ENCODE measurements at places on chromosomes 11 and 22.

GRCh38 chr11:65525546-65526480, 930 bp downstream of the SCYL1 start:
- DNase-seq, result no peak

DNA sequence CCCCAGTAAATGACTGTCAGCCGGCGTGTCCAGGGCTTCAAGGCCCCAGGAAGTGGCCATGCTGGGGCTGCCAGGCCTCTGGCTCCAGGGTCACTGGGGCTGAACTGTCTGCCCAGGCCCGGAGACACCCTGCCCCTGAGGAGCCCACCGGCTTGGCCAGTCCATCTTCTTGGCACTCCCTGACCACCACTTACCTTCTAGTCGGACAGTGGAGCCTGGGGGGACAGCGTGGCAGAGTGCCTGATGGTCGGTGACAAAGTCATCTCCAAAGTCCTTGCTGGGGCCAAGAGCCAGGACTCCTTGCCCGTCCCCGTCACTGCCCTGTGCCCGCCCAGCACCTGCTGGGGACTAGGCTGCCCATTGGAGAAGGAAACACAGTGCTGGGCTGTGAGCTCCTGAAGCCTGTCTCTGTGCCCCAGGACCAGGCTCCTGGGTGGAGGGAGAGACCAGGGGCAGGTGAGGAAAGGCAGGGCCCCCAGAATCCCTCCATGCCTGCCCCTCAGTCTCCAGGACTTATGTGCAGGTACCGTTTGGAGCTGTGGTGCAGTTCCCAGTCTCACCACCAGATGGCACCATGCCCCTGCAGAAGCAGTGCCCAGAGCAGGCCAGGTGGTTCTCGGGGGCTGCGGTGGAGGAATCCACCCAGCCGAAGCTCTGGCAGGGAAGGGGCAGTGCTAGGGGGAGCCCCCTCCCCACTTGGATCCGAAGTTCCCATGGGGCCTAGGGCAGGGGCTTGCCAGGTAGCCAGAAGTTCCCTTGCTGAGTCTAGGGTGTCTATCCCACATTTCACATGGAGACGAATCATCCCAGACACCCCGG, 6.0 kb upstream of the CCDC188 start:
- DNase-seq, result no peak

GRCh38 chr11:105032495-105032894, 2.4 kb downstream of the CASP1 start:
- DNase-seq, result no peak

DNA sequence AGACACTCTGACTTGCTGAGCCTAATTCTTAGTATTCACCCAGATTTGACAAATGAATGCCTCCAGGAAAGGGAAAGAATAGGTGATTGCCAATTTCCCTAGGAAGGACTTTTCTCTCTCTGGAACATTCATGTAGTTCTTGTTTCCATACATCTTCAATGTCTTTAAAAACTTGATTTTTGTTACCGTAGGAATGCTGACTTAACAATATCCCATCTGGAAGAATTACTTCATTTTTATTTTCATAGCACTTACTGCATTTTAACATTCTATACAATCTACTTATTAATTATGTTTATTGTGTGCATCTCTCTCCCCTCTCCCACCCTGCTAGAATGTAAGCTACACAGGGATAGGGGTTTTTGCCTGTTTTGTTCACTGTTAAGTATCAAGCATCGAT, 66.6 kb downstream of the SLC5A12 start:
- no peak for DNase-seq

DNA sequence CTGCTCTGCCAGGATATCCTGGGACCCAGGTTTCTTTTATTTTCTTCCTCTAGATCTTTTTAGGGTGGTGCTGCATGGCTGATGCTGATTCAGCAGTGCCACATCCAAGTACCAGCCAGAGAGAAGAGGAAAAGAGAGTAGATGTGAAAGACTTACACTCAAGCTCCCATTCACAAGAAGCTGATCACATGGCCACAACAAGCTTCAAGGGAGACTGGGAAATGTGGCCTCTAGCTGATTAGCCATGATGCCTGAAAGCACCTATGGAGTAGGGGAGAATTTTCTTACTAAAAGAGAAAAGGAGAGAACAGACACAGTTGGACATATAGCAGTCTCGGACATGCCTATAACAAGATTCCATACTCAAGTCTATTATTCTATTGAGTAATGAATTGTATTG, 34.4 kb upstream of the FJX1 start:
- no peak for DNase-seq

DNA sequence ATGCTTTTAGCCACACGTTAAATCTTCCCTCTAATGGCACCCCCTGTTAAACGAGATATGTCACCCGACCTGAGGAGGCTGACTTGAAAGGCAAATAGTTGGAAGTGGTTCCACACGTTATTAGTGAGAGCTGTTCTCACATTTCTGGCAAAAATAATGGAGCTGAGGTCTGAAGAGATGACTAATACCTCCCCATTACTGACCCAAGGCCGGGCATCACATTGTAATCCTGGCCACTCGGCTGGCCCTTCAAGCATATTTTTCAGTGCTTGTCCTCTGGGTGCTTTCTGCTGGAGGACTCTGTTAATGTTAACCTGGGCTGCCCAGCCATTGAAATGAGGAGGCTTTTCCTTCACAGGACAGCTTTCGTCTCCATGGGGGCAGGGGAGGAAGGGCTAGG, 260.0 kb upstream of the CADM1 start:
- no peak for DNase-seq

- peak; percentile 44 for DNase-seq
Observed at GRCh38 chr11:115924744-115925567, 420.7 kb upstream of the CADM1 start.

- no peak for DNase-seq
Observed at GRCh38 chr22:19666673-19667593, 47.4 kb upstream of the SEPTIN5 start.

- no peak for DNase-seq
Observed at GRCh38 chr11:122089111-122089510, 26.9 kb downstream of the BLID start.

DNA sequence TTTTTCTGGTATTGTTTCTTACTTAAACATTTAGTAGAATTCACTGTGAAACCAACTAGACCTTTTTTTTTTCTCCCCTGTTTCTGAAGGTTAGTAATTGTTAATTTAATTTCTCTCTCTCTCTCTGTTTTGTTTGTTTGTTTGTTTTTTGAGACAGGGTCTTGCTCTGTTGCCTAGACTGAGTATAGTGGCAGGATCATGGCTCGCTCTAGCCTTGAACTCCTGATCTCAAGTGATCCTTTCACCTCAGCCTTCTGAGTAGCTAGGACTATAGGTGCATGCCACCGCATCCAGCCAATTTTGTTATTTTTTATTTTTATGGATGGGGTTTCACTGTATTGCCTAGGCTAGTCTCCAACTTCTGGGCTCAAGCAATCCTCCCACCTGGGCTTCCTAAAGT, 165.0 kb downstream of the UVRAG start:
- no peak for DNase-seq

DNA sequence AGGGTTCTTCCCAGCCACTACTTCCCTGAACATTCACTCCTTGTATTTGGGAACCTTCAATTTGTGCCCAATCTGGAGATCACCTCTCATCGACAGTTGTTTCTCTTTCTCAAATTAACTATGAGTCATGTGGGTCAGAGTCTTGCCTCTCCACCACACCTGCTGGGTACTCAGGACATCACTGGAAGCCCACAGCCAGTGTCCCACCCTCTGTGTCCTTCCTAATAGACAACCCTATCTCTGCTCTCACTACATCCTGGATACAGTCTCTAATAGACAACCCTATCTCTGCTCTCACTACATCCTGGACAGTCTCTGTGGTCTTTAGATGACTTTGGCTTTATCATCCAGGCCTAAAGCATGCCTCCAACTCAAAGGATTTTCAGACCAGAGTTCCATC, 70.1 kb downstream of the ARL14EP start:
- DNase-seq, result no peak

GRCh38 chr11:19988598-19988997, 171.7 kb downstream of the DBX1 start:
- DNase-seq, result no peak

DNA sequence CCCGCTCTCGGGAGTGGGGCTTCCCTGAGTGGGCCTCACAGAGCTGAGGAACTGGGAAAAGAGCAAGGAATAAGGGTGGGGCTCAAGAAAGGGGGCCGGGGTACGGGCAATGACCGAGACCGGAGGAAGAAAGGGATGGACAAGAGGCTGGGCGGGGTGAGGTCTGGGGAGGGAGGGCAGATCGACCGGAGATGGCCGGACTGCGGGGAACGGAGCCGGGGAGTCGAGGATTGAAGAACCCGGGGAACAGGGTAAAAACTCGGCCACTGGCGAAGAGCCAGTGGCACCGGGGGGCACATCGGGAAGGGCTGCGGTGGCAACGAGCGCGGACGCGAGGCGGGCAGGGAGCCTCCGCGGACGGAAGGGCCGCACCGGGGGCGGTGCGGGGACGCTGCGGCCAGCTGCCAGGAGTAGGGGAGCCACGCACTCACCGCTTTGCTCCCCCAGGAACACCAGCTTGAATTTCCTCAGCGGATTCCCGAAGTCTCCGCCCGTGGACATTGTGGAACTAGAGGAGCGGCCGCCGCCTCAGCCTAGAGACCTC, 667 bp downstream of the RAB6A start:
- DNase-seq, result no peak

DNA sequence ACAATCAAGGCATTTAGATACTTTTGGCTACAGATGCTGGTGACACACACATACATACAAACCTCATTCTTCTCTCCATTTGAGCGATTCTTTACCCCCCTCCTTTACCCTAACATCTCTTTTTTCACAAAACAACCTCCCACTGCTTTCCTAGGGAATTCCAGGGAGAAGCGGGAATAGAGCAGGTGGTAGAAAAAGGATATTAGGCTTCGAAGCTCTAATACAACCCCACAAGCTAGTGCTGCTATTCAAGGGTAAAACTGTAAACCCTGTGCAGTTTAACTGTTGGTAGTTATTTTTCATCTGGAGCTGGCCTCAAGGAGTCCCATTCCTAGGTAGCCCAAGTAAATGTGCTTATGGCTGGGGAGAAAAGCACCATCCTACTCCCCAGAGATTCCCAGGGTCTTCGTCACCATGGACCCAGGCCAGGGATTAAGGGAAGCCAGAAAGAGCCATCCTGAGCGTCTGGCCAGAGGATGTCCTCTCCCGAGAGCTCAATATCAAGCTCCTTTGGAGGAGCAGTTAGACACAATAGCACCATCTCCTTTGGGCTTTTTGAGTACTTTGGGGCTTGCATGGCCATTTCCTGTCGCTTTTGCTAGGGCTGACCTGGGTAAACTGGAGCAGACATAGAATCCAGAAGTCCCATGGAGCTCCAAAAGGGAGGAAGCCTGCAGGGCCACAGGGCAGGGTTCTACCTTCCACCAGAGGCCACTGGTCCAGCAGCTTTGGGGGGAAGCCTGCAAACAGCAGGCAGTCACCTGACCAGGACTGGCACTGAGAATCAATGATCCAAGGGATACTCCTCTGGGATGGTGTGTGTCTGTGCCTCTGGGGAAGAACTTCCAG, 3.1 kb downstream of the MAML2 start:
- DNase-seq, result no peak

DNA sequence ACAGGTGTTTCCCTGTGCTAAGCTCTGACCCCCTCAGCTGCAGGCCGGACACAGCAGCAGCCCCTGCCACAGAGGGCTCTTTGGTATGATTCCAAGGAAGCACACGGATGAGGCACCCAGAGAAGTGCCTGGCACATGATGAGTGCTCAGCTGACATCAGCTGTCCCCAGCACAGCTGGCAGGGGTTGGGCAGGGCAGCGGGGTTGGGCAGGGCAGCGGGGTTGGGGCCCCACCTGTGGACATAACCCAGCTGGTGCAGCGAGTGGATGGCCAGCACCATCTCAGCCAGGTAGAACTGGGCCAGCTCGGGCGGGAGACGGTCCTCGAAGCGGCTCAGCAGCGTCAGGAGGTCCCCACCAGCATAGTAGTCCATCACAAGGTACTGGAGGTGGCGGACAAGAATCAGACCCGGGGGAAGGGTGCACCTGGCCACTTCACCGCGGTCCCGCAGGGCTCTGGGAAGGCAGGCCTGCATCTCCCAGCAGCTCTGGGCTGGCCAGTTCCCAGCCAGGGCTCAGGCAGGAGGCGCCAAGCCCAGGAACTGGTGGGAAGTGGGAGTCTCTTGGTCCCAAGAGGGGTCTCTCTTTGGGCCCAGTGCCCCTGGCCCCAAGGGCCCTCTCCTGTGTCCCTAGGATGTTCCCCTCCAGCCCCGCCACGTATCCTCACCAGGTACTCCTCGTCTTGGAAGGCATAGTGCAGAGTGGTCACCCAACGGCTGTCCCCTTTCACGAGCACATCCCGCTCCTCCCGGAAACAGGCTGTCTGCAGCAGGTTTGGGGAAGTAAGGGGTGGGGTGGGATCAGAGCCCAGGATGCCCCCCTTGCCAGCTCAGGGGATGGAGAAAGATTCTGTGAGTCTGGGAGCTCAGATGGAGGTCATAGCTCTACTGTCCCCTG, 4.3 kb downstream of the CDC42BPG start:
- DNase-seq, result no peak

DNA sequence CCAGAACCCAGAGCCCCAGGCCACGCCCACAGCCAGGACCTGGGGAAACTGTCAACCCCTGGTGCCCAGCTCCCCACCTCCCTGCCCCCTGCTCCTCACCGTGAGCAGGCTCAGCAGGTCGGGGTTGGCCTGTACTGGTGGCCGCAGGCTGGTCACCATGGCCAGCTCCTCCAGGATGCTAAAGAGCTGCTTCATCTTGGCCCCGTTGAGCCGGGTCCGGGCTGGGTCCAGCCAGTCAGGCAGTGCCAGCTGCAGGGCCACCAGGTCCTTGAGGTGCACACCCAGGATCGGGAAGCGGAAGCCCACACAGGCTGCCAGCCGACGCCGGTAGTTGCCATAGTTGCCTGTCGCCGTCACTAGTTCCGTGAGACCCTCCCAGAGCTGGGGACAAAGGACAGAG, 7.3 kb downstream of the RASGRP2 start:
- DNase-seq, result no peak

GRCh38 chr11:70134490-70134889, 56.4 kb downstream of the ANO1 start:
- no peak for DNase-seq

GRCh38 chr22:30297991-30298701, 8.8 kb upstream of the CASTOR1 start:
- DNase-seq, result no peak

DNA sequence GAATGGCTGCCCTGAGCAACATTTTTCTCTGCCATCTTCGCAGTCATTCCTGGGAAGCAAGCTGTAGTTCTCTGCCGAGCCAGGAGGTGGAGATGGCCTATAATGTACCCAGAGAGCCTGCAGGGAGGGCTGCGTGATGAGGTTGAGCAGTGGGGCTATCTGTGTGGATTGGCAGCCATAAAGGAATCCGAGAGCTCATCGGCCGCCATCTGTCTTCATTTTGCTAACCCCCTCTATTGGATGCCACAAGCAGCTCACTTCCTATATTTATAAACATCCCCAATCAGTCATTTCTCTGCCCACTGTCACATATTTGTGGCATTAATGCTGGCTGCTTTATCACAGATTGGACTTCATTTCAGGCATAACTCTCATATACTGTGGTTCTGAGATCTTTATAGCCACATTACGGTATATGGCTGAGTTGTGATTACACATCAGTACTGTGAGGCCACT, 209.5 kb downstream of the NTM start:
- DNase-seq, result peak; percentile 71

DNA sequence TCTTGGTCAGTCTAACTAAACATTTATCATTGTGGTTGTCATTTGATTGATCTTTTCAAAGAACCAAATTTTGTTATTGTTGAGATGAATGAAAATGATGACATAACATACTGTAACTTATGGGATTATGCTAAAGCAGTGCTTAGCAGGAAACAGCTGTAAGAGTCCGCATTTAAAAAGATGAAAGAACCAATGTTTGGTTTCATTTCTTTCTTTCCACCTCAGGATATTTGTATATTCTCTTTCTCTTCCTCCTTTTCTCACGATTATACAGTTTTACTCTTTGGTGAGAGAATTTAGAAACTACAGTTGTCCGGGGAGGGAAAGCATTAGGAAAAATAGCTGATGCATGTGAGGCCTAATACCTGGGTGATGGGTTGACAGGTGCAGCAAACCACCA, 23.1 kb downstream of the PIH1D2 start:
- no peak for DNase-seq
